ENCODE measurements at places on chromosomes 7 and 10.

GRCh38 chr10:11668847-11669610 lies 57.6 kb upstream of the USP6NL start:
- no peak for DNase-seq

DNA sequence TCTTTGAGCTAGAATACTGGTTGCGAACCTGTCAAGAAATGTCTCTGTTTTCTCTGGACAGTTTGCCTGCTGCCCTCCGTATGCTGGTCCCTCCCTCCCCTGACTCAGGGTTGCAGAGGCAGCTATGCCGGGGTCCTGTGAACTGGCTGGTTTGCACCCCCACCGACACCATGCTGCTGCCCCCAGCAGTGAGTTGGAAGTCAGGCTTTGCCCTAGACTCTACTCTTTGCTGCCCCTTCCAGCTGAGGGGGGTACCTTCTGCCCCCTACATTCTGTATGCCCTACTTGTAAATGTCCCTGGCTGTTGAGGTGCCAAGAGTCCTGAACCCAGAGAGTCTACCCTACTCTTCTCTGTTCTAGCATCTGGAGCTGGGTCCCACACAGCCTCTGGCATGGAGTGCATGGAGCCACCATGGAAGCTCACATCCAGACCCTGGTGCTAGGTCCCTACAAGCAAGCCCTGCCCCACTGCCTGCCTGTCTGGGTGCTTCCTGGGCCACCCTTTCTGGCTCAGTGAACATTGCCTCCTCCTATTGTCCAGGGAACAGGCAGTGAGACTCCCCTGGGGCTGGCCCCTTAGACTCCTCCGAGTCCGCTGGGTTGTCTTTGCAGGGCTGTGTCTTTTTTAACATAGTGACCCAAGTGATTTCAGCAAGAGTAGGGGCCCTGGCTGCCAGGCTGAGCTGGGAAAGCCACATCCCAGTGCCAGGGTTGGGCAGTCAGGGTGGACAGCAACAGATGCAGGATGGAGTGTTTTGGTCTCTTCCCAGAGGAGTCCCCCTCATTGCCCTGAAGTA lies 138.9 kb downstream of the ADCY1 start:
- no peak for DNase-seq

DNA sequence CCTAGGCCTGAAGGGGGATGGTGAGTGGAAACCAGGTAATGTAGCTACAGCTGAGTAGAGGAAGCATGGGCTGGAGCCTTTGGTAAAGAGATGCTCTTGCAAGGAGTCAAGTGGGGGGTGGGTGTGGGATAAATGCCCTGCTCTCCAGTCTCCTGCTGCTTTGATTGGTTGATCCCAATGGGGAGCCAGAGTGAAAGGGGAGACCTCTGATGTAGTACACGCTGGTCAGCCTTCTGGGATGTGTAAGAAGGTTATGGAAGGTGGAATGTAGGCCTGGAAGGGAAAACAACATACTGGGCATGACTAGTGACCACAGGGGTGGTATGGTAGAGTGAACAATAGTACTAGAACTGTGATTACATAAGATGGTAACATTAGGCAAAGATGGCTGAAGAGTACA lies 44.3 kb downstream of the TET1 start:
- no peak for DNase-seq

GRCh38 chr7:132095111-132095765 lies 481.0 kb downstream of the PLXNA4 start:
- no peak for DNase-seq

GRCh38 chr10:127932521-127933270 lies 25.8 kb downstream of the PTPRE start:
- DNase-seq, result no peak

- no peak for DNase-seq
These were observed 24.9 kb downstream of the EPDR1 start for GRCh38 chr7:37945336-37945735.

- DNase-seq, result no peak
These were observed 43.3 kb upstream of the ECHDC3 start for GRCh38 chr10:11698691-11699549.

DNA sequence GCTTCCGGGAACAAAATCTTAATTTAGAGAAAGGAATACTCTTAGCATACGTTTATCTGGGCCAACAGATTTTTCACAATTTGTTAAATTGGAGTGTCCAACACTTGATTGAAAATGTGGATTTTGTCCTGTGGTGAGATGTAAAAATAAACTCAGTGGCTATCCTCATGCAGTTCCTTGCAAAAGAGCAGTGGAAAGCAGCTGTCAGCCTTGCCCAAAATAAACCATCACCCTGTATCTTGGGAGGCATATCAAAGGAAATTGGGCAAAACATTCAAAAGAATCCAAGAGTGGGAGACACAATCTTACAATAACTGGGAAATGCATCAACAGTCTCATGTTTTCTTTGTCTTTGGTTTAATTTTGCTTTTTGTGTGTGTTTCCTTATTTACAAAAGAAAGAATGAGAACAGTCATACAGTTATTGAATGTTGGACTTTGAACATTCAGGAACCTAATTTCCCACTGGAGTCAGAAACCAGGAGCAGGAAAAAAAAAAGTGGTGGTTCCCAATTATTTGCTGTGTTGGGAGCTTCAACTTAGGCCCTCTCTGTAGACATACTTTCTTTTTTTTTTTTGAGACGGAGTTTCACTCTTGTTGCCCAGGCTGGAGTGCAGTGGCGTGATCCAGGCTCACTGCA lies 44.4 kb upstream of the DGKI start:
- no peak for DNase-seq

DNA sequence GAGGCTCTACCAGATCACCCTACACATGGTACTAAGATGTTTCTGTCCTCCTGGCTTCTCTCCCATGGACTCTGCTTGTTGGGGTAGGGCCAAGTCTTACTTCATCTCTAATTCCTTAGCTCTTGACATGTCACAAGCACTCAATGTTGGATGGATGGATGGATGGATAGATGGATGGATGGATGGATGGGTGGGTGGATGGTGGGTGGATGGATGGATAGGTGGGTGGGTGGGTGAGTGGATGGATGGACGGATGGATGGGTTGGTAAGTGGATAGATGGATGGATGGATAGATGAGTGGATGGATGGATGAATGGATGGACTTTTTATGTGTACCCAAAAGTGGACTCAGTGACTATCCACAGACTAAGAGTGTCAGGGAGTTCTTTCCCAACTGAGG lies 28.5 kb downstream of the HSPA12A start:
- DNase-seq, result no peak

GRCh38 chr7:29350351-29350750 lies 155.8 kb downstream of the CHN2 start:
- no peak for DNase-seq

DNA sequence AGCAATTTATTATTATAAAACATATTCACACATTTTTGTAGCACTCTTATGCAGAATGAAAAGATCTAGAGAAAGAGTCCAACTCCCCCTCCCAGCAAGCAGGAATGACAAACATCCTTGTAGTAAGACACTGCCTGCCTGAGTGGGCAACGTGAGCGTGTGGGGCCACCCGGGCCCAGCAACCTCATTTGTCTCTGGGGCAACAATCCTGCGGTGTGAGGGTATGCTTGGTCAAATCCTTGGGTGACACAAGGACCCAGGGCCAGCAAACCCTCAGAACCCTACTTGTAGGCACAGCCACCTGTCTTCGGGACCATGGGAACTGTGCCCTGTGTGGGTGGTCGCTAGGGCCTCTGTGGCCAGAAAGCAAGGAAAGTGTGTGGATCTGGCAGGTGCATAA lies 10.7 kb downstream of the RHEB start:
- DNase-seq, result no peak

GRCh38 chr10:76311752-76312636 lies 880.6 kb downstream of the LRMDA start:
- no peak for DNase-seq

GRCh38 chr7:139893999-139894398 lies 64.9 kb downstream of the TBXAS1 start:
- no peak for DNase-seq

- DNase-seq, result no peak
These were observed 169.9 kb downstream of the PIP4K2A start for GRCh38 chr10:22544325-22545068.

- DNase-seq, result no peak
These were observed 113.7 kb upstream of the ANKRD1 start for GRCh38 chr10:91034494-91035159.

DNA sequence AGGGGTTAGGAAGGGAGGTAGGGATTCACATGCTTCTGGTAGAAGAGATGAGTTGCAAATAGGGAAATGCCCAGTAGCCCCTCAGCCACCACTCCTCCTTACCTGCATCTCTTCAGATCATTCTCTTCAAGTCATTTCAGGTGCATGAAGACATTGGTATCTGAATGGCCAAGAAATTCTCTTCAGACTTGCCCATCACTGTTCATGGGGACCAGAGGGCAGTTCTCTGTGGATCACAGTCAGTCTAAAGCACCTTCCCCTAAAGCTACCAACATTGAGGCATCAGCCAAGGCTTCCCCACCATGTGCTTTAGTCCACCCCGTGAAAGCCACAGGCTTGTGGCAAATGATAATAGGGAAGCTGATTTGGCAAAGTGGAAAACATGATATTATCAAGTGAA lies 319.4 kb upstream of the ZNF32 start:
- DNase-seq, result no peak

- no peak for DNase-seq
These were observed 343.0 kb downstream of the GLRX3 start for GRCh38 chr10:130479146-130479545.

- DNase-seq, result no peak
These were observed 34.0 kb downstream of the ZNF438 start for GRCh38 chr10:30997536-30998235.

DNA sequence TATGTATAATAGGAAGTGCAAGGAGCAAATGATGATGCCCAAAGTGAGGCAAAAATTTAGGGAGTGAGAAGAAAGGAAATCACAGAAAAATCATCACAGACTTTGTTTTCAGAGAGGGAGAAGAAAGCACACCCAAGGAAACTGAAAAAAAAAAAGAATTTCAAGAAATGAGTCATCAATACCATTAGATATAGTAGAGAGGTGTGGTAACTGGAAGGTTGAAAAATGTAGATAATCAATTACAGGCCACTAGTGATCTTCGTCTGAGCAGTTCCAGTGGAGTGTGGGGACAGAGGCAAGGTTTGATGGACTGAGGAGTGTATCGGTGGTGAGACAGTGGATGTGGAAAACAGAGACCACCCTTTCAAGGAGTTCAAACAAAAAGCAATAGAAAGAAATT lies 31.7 kb downstream of the ASB4 start:
- no peak for DNase-seq

- DNase-seq, result no peak
These were observed 157.3 kb downstream of the NOC3L start for GRCh38 chr10:94205396-94205831.

DNA sequence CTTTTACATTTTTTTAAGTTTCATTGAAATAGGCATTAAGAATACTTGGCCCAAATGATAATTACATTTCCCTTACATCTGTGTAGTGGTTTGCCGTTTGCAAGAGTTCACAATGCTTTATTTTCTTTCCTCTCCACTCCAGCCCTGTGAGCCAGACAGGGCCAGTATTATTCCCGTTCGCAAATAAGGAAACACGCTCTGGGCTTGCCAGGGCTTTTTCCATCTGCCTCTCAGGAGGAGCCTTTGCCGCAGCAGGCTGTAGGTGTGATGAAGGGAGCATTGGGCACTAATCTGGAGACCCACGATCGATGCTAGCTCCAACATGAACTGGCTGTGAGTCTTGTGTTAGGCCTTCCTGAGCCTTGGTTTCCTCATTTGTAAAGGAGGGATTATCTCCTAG lies 154.4 kb downstream of the GALNT17 start:
- no peak for DNase-seq

DNA sequence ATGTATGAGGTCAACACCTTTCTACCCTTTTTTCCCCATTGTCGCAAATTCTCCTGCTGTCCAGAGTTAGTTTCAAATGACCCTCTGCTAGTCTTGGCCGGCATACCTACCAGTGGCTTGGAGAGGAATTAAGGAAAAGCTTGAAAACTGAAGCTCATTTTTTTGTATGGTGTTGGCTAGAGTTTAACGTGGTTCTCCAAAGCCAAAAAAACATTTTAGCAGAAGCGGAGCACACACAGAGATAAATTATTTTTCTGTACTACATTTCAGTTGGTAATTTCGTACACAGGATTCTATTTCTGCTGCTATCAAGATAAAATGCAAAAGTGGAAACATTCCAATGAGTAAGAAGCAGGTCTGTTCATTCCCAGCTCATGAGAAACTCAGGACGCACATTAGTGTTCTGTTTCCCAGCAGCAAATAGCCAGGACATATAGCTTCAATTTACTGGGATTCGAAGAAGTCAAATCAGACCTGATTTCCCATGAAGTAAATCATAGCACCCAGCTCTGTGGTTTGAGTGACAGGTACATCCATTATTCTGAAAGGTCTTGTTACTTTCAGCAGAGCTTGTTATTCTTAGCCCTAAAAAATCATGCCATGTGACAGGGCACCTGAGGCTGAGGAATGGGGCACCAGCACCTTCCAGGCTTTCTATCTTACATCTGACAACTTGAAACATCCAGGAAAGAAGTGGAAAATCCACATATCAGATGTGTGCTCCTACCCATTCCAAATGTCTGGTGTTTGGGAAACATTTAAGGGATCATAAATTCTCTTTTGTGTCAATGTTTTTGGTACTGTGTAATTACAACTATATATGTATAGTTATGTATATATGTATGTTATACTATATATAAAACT lies 215.9 kb upstream of the C7orf33 start:
- DNase-seq, result no peak

DNA sequence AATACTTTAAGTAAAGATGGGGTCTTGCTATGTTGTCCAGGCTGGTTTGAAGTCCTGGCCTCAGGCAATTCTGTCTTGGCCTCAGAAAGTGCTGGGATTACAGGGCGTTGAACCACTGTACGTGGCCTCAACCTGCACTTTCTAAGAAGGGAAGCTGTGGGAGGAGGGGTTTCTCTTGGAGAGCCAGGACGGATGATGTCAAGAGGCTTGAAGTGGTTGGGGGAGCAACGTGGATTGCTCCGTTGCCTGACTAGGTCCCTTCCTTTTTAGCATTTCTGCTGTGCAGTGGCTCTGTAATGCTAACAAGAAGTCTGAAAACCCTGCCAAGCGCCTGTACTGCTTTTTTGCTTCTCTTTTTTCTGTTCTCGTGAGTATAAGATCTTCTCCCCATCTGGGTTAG lies 7.2 kb downstream of the BUD23 start:
- no peak for DNase-seq

GRCh38 chr7:114821030-114821900 lies 100.6 kb upstream of the MDFIC start:
- no peak for DNase-seq

GRCh38 chr10:116753759-116754158 lies 11.4 kb upstream of the HSPA12A start:
- no peak for DNase-seq

GRCh38 chr10:25176421-25176968 lies 1.7 kb downstream of the GPR158 start:
- no peak for DNase-seq

DNA sequence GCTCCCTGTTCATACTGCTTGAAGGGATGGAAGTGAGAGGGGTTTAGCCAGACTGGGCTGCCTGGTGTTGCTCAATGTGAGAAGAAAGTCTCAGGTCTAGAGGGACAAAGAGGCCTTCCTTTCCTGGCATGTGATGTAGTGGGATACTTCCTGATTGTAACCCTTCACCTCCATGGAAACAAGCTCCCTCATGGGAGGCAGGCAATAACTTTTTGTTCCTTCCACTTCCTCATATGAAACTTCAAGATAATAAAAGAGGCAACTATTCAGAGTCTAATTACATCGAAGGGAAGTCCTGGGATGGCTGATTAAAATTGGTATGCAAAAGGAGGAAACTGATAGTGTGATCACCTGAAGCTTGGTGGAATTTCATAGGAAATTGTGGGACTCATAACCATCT lies 84.1 kb upstream of the ETV1 start:
- DNase-seq, result no peak
